Heart right ventricle (tissue), 16 donors: ENCODE measurements at places on chromosomes 3 and 15.

GRCh38 chr3:126938520-126939337 is 44.2 kb upstream of the PLXNA1 start:
- DNase-seq = no peak

DNA sequence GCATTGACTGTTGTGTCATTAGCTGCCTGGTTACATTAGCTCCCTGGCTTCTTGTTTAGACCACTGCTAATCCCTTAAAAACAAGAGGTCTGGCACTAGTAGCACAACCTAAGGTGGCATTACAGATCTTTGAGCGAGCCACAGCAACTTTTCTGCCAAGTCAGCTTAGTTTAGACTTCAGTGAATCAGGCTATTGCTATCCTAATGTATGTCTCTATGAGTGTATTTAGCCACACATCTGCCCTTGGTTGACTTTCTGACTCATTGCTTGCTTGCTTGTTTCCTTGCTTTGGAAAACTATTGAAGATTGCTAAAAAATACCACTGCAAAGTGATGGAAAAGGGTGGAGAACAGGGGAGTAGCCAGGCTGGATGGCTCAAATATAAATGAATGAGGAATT is 50.2 kb downstream of the CHP1 start:
- DNase-seq = no peak

GRCh38 chr15:99996660-99997059 is 263.4 kb upstream of the LYSMD4 start:
- no peak for DNase-seq

DNA sequence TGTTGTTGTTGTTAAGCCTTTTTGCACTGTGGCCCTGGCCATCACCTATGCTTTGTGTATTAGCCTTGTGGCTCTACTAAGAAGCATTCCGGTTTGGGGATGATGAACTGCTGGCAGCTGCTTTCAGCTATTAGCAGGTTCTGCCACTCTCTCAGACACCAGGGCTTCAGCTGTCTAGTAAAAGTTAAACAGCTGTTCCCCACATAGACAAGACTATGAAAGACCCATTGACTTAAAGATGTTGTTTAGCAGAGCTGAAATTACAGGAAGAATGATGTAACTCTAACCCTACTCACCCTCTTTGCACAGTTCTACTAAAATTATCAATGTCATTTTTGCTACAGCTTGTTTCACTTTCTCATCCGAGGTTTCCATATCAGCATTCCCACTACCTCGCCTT is 131.2 kb upstream of the CGNL1 start:
- no peak for DNase-seq

DNA sequence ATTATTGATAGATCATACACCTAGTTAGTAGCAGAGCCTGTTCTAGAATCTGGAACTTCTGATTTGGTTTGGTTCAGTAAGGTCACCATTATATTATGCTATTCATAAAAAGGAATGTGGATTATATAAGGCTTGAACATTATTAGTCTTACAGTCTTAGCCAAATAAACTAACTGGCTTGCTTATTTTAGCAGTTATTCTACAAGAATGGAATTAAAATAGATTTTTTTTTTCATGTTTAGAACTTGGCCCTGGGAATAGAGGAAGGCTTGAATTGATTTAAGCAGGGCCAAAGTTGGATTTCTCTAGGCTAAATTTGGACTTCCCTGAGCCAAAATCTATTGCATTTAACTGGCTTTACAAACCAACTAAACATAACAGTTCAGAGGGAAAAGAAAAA is 24.4 kb downstream of the DTWD1 start:
- no peak for DNase-seq

DNA sequence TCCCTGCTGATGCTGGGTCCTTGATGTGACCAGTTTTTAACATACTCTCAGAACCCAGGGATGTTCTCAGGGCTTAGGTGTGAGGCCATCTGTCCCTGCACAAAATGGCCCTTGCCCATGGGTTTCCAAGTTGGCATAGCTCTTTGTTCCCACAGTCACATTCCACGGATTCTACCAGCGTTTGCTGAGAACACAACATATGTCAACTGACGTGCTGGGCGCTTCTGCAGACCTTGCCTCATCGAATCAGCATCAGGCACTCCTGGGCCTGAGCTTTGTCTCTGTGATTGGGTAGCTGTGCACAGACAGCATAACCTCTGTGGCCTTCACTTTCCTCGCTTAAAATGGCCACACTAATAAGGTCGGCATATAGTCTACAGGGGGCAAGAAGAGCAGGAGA is 69.0 kb downstream of the MGLL start:
- DNase-seq = no peak

DNA sequence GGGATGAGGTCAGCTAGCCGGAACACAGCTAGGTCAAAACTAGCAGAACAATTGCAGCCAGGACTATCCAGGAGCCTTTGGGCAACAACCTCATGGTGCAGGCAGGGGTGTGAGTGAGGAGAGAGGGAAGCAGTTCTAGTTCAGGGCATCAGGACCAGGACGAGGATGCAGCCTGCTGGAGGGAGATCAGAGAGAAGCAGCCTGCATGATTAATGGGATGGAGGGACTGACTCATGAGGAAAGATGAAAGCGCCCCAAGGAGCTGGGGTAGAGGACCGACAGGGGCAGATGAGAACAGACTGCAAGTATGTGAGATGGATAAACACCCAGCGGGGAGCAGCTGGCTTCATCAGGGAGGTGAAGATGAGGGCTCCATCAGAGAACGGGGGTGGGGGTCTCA is 37.9 kb upstream of the LRTM1 start:
- no peak for DNase-seq

GRCh38 chr15:45743426-45744235 is 108.8 kb downstream of the SQOR start:
- DNase-seq = no peak

GRCh38 chr15:46039703-46040102 is 404.9 kb downstream of the SQOR start:
- no peak for DNase-seq

GRCh38 chr3:124760601-124761000 is 30.3 kb downstream of the UMPS start:
- DNase-seq = no peak
